Smooth muscle cell of bladder (primary cell): ENCODE measurements at places on chromosomes 5 and 9. TPM values are rescaled to one million over a fixed set of nuclear protein-coding genes. Genes with fewer than 3 reads are reported as not detected.

Gene TMEM171
- 0.46 and 1.1 TPM in 2 replicates for total RNA-seq

Gene BOD1
- total RNA-seq, result 74.7 and 113 TPM in 2 replicates

Gene URM1
- total RNA-seq, result 30.3 and 32.9 TPM in 2 replicates

Gene VAV2
- total RNA-seq, result 9.5 and 12.4 TPM in 2 replicates

Gene FRRS1L
- 0.09 and 0.14 TPM in 2 replicates for total RNA-seq

Gene CFAP157
- under 0.01 and 0.09 TPM in 2 replicates for total RNA-seq

Gene PCA3
- total RNA-seq, result not detected in 2 replicates

Gene IFNA13
- total RNA-seq, result not detected in 2 replicates

Gene FOXI1
- not detected in 2 replicates for total RNA-seq

Gene HSPB3
- total RNA-seq, result not detected in 2 replicates

Gene FRMD3
- total RNA-seq, result 0.14 and 0.18 TPM in 2 replicates

Gene ACOT12
- 0.74 and 2.1 TPM in 2 replicates for total RNA-seq
